ENCODE measurements at places on chromosomes 2 and 18.

DNA sequence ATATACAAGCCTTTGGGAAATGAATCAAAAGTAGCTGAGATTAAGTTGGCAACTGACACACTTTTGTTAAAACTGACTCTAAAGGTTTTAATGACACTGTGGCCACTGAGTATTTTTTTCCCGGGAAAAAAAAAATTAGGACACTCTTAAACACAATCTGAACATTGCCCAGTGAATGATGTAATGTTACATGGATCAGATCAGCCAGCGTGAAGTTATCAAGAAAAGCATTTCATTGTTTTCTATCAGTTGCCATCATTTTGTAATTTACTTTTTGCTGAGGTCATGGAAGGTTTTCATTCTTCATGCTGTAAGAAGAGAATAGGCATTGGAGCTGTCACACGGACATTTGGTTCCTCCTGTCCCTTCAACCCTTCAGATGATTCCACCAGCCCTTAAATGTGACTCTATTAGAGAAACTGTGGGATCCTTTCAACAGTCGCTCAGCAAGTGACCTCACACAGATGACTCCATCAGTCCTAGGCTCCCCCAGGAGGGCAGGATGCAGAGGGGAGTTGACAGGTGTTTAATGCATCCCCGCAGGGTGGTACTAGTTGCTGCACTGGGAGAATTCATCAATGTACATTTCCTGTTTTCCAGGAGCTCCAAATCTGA lies 164.2 kb downstream of the MGAT5 start:
- no peak for DNase-seq

DNA sequence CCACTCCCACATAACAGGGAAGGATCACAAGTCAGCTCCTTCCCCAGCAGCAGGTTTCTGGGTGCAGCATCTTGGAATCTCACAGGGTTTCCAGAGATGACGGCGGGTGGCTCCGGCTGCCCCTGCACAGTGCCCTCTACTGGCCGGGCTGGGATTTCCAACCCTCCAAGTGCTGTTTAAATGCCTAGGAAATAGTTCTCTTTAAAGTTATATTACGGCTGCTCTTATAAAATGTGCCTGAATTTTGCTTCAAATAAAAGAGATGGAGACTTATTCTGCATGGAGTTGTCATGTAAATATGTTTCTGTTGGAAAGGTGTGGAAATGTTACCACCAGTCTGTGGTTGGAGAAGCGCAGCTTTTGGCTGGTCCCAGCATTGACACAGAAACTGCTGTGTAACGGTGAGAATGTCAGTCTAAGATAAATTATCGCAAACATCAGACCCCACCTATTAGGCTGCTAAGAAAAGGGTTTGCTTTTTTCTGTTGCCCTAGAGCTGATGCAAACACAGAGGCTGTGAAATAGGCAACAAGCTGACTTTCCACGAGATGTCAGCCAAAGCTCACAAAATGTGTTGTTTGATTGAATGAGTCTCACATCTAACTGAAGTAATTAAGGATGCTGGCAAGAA lies 3.3 kb upstream of the HJURP start:
- DNase-seq = peak; percentile 9

DNA sequence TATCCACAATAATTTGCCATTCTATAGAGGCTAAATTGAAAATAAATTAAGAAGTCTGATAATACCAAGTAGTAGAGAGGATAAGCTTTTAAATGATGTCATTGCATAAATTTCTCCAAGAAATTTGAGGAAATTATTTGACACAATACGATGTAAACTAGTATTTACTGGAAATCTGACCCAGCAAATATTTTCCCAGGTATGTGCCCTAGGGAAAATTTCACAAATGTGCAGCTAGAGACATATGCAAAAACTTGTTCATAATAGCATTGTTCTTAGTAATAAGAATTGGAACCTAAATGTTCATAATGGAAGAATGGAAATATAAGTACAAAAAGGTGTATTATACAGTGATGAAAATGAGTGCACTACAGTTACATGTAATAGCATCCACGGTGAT lies 888.8 kb upstream of the SOX11 start:
- no peak for DNase-seq

DNA sequence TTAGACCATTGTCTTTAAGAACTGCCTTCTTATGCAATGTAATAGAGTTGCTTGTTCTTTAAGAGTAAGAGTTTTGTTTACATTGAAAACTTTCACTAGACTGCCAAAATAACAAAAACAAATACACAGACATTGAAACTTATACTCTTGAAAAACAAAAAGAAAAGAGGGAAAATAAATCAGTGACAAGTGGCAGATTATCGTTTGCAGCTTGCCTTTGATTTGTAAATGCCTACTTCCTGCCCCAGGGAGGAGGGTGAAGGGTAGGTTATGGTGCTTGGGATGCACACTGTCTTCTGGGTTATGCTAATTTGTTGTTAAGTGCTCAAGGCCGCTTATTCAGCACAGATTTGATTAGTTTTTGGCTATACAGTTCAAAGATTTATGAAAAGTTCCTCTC lies 198.7 kb downstream of the TGIF1 start:
- DNase-seq = no peak

GRCh38 chr2:230137902-230138539 lies 69.3 kb upstream of the SLC16A14 start:
- no peak for DNase-seq

DNA sequence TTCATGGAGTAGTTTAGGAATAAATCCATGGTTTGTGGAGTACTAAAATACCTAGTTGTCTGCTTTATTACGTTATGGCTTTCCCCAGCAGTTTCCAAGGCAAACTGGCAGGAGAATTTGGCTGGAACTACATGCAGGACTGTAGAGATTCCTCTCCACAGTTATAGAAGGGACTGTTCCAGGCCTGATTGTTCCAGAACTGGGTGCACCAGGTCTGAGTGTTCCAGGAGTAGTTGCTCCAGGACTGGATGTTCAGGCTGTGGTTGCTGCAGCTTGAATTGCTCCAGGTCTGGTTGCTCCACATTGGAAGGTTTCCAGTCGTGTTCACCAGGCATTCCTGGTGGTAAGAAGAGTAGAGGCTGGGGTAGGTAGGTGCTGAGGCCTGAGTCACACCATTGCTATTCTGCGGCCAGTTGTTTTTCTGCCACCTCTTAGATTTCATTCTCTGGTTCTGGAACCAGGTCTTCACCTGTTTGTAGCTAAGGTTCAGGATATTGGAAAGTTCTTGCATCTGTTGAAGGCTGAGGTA lies 28.1 kb downstream of the SGPP2 start:
- DNase-seq = no peak

DNA sequence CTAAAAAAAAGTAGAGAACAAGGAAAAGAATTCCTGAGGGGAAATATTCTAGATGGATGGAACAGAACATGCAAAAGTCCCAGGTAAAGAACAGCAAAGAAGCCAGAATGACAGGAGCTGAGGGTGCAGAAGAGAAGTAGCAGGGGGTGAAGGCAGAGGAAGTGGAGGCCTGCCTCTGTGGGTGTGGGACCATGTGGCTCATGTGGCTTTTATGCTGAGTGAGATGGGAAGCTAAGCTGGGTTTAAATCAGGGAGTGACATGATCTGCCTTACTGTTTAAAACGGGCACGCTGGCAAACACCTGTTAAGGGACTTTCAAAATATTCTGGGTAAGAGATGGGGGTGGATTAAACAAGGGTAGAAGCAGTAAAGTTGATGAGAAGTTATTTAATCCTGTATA lies 40.0 kb downstream of the GKN2 start:
- no peak for DNase-seq

DNA sequence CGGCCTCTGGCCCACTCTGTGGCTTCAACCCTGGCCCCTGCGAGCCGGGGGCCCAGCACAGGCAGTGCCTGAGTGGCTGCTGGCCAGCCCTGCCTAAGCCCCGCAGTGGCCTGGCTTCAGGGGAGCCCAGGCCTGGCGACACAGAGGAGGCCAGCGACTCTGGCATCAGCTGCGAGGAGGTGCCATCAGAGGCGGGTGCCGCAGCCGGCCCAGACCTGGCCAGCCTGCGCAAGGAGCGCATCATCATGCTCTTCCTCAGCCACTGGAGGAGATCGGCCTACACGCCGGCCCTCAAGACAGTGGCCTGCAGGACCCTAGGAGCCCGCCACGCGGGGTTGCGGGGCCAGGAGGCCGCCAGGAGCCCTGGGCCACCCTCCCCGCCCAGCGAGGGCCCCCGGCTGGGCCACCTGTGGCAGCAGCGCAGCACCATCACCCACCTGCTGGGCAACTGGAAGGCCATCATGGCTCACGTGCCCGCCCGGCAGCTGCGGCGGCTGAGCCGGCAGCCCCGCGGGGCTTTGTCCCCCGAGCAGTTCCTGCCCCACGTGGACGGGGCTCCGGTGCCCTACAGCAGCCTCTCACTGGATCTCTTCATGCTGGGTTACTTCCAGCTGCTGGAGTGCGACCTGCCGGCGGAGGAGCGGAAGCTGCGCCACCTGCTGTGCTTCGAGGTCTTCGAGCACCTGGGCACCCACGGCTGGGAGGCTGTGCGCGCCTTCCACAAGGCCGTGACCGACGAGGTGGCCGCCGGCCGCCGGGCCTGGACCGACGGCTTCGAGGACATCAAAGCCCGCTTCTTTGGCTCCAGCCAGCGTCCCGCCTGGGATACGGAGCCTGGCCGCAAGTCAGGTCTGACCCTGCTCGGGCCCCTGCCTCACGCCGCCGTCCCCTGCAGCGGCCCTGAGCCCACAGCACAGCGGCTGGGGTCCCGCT lies 7.5 kb upstream of the KLHL30 start:
- DNase-seq = no peak

GRCh38 chr2:118845005-118845521 lies 2.4 kb downstream of the EN1 start:
- DNase-seq = no peak

DNA sequence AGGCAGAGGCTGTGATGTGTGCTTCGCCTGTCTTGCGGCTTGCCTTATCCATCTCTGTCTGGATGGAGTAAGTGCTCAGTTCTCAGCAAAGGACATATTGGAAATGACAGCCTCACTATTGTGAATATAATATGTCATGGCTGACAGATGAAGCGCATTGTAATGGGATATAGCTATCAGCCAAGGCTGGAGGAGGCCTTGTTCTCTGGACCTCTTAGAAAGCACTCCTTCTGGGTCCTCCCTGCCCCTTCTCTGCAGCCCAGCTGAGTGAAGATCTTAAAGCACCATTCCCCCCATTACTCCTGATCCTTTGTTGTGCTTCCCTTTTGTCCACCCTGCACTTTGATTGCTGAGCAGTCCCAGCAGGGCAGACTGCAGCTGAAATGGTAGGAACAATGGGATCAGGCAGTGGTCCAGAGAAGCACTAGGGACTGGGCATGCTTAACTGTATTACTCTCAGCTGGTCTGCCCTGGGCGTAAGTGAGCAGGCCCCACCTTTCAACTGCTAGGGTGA lies 265.3 kb downstream of the SETBP1 start:
- DNase-seq = no peak

- no peak for DNase-seq
Observed at GRCh38 chr2:121356058-121356640, 71.1 kb upstream of the TFCP2L1 start.

DNA sequence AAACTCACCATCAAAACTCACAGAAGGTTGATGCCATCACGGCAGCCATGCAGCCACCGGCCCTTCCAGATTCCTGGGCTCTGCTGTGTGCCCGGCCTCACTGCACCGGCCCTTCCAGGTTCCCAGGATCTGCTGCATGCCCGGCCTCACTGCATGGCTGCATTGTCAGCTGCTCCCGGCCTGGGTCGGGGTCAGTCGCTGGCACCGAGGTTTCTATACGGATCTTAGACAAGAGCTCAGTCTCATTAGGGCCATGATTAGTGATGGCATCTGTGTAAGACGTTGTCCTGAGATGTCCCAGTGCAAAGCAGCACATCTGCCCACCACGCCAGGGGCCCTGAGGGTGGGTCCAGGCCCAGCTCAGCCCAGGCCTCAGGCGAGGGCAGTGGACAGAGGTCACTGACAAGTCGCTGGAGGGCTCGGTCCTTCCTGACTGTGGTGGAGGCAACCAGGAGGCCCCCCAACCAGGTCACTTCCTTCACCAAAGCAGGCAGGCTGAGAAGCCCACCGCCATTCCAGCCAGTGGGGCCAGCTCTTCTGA lies 29.4 kb downstream of the TMEM18 start:
- no peak for DNase-seq

- no peak for DNase-seq
Observed at GRCh38 chr2:139798391-139798790, 1018.2 kb upstream of the NXPH2 start.

DNA sequence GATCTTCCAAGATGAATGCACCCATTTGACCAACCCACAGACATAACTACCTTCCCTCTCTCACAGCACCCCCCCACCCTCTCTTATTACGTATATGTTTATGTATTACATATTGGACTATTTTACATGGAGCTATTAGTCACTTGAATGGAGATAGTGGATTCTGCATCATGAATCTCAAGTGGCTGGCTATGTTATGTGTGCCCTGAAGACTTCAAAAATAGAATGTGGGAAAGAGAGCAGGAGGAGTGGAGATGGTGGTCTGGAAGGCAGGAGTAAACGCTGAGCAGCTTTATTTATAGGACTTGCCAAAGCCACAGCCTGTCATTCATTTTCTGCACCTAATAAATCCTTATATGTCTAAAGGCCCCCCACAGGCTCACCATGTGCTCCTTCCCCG lies 4.9 kb downstream of the ANTXR1 start:
- no peak for DNase-seq

DNA sequence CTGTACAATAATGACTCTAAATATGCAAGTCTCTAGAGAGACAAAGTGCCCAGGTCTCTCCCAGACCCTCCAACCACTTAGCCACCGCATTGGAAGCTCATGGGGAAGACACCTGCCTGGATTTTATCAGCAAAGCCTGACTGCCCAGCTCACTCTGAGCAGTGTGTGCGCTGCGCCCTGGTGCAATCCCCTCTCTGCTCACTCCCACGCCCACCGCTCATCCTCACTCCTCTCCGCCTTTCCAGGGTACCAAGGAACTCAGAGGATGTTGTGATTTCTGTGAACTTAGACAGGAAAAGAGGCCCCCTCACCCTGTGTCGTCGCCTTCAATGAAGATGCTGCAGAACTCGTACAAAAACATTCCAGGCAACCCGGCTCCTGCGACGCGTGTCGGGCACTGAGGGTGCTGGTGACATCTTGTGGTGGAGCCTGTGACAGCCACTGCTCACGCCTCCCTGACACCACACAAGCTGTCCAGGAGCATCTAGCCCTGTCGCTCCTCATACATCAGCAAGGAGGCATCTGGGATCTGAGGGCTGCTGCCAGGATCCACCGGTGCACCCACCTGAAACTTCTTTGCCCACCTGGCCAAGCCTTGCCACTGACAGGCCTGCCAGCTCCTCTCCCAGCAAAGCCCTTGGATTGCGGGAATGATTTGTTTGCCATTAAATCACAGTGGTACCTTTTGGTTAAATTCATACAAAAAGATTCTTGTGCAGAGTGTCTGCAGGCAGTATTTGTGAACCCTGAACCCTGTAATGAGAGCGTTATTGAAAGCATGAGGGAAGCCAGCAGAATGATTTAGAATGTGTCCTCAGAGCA lies 220.4 kb downstream of the ZNF516 start:
- DNase-seq = no peak

DNA sequence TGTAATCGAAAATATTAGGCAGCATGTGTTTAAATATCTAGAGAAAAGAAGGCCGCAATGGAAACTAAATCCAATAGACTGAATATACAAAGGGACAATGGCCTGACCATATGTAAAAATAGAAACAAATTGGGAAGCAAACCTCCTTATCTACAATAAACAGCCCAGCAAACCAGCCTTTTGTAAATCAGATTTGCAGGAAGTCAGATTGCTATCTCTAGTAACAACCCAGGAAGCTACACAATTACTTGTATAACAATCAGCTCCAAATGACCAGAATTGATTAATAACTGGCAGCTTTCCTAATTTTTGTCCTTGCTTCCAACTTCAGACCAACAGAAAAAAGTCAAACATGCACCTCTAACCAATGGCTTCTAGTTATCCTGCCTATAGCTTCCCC lies 860.0 kb downstream of the CPS1 start:
- no peak for DNase-seq
